Renal cortical epithelial cell (primary cell): ENCODE measurements at places on chromosomes 12 and 14.
A peak's percentile ranks its signal among the peaks of the same experiment; 100 is the strongest.

GRCh38 chr12:13200841-13201240, 4.3 kb downstream of the EMP1 start:
- no peak for DNase-seq

DNA sequence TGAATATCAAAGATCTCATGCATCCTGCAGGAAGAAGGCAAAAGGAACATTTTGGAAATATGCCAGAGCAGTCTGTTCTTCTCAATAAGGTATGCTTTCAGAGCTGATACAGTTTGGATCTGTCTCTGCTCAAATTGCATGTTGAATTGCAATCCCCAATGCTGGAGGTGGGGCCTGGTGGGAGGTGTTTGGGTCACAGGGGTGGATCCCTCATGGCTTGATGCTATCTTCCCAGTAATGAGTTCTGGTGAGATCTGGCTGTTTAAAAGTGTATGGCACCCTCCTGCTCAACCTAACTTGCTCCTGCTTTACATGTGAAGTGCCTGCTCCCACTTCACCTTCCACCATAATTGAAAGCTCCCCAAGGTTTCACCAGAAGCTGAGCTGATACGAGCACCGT, 76.6 kb downstream of the RIN3 start:
- DNase-seq = no peak

- DNase-seq = no peak
These were observed 138.0 kb downstream of the ZNF664 start for GRCh38 chr12:124111006-124111405.

- peak; percentile 76 for DNase-seq
These were observed 50.9 kb upstream of the PPFIA2 start for GRCh38 chr12:81809829-81810595.

DNA sequence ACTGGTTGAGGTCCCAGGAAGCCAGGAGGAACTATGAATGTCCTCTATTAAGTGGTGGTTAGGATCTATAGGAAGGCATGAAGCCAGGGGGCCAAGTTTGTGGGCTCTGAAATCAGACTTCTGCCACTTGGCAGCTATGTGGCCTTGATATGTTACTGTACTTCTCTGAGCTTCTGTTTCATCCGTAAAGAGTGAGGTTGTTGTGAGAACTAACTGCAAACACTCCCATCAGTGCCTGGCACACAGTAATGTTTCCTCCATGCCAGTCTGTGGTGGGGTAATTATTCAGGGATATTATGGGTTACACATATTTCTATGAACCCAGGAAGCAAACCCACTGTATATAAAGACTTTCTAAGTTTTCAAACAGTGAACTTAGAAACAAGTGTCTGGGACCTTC, 57.4 kb downstream of the PLXNC1 start:
- no peak for DNase-seq

GRCh38 chr14:60102389-60102788, 10.7 kb downstream of the PCNX4 start:
- DNase-seq = no peak

DNA sequence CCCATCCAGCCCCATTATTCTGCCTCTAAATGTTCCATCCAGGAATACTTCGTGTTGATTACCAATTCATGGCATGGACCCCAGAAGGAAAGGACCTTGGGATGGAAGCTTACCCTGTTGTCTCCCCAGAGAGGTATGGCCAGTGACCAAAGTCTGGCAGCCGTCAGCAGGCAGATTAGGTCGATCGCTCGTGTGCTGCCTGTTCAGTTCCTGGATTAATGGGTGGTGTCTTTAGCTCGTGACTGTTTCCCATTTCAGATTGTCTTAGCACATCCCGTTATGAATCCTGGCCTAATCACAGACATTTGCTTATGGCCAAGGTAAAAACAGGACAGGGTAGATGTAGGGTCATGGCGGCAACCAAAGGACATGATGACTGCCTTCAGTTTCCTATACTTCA, 122.9 kb upstream of the NTF3 start:
- no peak for DNase-seq

DNA sequence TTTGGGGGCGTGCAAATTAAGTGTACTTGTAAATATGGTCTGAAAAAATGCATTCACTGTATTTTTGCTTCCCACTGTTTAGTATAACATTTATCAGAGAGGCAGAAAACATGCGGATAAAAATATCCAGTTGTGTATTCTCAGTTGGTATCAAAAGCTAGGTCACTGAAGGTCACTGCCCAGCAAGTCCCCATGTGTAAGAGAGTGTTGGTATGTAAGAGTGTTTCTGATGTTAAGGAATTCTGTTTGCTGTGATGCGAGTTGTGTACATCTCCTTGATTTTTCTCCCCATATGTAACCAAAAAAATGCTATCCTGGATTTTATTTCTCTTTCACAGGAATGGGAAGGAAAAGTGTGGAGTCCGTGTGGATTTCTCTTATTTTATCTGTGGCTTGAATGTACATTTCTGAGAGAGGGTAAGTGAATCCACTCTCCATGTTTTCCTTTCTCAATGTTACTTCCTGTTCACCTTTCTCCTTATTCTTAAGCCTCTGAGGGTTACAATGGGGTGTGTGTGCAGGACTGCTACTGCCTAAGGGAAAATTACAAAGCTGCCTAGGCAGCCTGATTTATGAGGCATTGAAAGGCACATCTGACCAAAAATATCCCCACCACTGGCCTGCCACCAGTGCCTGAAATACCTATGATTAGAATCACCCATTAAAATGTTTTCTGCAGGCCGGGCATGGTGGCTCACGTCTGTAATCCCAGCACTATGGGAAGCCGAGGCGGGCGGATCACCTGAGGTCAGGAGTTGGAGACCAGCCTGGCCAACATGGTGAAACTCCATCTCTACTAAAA, 97.9 kb upstream of the USP44 start:
- peak; percentile 99 for DNase-seq

- peak; percentile 38 for DNase-seq
These were observed at the start of gene ARID2 for GRCh38 chr12:45729233-45730083. Gene ARID2 (plus strand): TSS chr12:45729706. CDS start chr12:45729837, 131 bp downstream.

GRCh38 chr12:92237762-92238523, 92.3 kb upstream of the BTG1 start:
- DNase-seq = no peak

- peak; percentile 48 for DNase-seq
These were observed 79.2 kb downstream of the HECTD4 start for GRCh38 chr12:112303004-112303403.

DNA sequence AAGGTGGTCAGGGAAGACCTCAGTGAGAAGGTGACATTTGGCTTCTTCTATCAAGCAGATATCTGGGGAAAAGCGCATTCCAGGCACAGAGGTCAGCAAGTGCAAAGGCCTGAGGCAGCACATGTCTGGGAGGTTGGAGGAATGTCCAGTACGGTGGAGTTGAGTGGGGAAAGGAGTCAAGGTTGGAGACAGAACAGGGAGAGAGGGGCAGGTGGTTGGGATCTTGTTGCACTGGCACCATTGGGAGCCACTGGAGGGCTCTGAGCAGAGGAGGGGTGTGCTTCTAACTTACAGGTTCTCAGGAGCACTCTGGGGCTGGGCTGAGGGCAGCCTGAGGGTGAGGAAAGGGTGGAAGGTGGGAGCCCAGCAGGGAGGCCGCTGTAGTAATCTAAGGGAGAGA, 52.1 kb downstream of the EID3 start:
- DNase-seq = no peak

DNA sequence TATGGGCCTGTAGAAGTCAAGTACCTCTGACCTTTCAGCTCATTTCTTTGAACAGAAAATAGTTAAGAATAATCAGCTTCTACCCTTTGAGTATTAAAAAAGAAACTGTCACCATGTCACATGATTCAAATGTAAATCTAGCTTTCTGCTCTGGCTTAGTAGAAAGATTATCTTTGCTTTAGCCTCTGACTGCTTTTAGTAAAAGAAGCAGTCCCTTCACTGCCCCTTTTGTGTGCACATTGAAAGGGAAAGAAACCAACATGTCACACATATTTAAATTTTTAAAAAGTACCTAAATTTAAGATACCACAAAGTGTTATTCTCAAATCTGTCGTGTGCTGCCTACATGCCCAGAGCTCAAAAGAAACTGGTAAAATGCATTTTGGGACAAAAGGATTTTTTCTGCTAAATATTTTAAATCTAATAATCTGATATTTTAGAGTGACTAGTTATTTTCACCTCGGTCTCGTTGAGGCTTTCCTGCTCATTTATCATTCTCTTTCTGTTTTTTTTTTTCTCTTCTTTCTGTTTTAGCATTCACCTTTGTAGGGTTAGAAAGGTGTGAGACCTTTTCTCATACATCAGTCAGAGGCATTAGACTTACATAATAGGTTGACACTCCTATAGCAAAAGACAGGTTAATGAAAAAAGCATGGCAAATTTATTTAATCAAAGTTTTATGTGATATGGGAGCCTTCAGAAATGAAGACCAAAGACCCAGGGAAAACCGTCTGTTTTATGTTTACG, 41.3 kb downstream of the SLC16A7 start:
- no peak for DNase-seq

DNA sequence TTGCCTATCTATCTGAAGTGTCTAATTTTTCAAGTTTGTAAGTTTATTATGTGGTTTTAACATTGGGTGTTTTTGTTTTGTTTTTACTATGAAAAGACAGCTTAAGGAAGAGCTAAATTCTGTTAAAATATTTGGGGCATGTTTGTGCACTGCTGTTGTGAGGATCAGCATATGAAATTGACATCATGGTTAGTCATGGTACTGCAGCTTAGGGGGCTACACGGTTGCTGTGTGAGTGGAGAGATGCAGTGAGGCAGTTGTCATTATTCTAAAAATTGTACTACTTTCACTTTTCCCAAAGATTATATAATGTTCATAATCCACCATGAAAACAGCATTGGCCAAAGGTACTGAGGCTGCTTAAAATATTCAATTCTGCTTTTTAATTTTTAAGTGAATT, 49.0 kb downstream of the ZC3H14 start:
- DNase-seq = no peak

DNA sequence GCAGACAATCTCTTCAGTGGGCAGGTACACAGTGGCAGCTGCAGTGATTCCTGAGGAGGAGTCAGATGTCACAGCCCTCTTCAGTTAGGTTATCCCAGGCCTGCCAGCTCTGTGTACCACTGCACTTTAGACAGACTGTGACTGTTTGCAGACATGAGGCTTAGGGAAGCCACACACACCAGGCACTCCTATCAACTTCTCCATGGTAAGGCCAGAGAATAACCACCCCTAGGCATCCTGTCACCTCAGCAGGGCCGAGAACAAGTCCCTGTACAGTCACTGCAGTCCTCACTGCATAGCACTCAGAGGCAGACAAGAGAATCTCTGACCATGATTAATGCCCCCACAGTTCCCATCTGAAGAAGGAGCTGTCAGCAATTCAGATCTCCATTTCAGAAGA, 296.5 kb downstream of the GALC start:
- DNase-seq = no peak

DNA sequence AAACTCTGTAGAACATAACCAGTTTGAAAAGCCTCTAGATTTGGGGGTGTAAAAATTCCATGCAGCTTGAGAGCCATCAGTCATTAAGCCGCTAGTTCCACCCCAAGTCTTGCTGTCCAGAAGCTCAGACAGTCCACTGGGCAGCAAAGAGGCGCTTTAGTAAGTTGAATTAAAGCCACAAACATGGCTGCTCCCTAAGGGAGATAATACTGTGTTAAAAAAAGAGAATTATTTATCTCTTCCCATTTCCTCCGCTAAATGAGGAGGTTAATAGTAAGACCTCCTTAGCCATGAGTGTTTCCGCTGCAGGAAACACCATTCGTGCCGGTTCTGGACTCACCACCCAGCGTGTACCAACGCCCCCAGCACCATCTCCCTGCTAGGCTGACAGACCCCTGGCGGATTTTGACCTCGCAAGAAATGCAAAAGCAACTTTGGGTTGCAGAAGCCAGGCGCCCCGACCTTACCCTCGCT, 536 bp downstream of the TM7SF3 start:
- peak; percentile 39 for DNase-seq

GRCh38 chr12:119989731-119990381, 820 bp downstream of the BICDL1 start:
- DNase-seq = no peak

DNA sequence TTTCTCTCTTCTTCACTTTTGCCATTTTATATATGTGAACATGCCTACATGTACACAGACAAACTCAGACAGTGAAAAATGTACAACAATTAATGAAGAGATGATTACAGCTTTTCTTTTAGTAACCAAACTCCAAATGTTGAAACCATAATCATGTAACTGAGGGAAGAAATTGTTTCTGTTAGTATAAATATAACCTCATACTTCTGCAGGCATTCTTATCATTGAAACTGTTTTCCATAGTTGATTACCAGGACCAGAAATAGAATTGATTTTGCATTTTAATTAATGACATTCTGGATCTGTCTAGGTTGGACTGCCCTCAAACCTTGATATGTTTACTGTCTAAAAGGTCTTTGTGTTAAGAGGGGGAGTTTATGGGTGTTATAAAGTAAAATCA, 3.2 kb downstream of the ANO4 start:
- DNase-seq = no peak

DNA sequence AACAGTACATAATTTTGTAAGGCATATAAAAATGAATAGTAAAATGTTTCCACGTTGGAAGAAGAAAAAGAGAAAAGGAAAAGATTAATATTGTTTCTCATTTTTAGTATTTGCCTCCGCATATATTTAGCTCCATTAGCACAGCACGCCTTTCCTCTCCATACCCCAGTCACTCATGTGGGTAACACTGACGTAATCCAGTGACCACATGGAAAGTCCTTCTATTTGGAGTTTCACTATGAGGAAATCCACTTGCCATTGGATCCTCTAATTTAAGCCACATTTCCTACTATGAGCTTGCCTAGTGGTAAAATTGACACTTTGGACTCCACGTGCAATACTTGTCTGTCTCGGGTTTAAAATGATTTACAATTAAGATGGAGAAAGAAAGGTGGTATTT, 5.7 kb upstream of the SLCO1A2 start:
- no peak for DNase-seq

- no peak for DNase-seq
These were observed 12.7 kb upstream of the GPATCH2L start for GRCh38 chr14:76138758-76139723.

DNA sequence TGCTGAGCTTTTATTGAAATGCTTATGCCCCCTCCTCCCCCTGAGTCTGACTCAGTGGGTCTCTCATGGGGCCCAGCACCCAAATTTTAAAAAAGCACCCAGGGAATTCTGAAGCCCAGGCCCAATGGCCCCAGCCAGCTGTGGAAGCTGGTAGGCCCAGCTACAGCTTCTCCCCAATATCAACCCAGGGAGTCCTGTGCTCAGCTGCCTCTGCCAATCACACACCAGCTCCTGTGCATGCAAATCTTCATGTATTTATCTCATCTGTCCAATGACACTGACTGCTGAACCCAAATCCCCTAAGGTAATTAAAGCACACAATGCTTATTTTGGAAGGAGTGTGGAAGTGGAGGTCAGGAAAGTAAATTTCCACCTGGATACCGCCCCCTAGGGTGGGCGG, 76.3 kb downstream of the CCDC88C start:
- DNase-seq = no peak

GRCh38 chr14:104973385-104974145, 4.6 kb downstream of the AHNAK2 start:
- DNase-seq = no peak

DNA sequence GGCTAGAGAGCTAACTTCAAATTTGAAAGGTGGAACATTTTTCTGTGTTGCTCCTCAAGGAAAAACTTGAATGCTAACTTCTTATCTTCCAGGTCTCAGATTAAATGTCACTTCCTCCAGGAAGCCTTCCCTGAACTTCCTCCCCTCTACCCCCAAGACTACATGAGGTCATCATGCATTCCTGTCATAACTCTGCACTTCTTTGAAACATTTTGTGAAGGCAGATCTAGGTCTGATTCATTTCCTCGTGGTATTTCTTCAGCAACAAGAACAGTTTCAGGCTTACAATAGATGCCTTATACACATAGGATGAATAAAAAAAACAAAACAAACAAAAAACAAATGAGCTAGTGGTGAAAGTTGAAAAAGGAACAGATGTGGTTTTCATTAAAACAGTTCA, 97.1 kb upstream of the SRRM4 start:
- DNase-seq = no peak
